Stimulated activated CD4-positive, alpha-beta T cell treated with anti-CD3 and anti-CD28 coated beads, Interleukin-1b, Interleukin-23, amount 100 ng/mL, for 4 hours (primary cell): ENCODE measurements at places on chromosomes 5 and 9.

- no peak for DNase-seq
Measured at GRCh38 chr5:170420806-170421412, 31.7 kb upstream of the KCNMB1 start.

DNA sequence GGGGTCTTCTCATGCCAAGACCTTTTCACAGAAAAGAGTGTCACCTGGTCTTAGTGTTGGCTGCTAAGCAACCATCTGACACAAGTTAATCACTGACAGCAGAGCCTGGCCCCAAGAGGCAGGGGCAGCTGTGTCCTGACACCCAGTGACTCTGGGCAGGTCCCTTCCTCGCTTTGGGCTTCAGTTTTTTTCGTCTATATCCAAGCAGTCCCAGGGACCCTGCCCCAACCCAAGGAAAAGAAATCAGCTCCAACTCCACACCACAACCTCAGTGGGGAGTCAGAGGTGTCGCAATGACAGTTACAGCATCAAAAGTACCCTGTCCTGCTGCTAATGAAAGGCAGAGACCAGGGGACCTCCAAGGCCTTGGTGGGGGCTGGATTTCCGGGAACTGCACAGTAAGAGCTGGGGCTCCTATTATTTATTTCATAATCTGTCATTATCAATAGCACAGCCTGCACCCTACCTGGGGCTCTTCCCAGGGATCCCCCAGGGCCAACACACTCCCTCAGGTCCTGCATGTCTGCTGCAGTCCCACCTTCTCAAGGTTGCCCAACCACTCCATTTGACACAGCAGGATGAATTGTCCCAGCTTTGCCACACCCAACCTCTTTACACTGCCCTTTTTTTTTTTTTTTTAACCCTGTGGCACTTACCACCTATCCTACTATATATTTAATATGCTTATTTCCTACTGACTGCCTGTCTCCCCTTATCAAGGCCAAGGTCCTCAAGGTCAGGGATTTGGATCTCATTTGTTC, 9.4 kb downstream of the ANKS6 start:
- DNase-seq = no peak

DNA sequence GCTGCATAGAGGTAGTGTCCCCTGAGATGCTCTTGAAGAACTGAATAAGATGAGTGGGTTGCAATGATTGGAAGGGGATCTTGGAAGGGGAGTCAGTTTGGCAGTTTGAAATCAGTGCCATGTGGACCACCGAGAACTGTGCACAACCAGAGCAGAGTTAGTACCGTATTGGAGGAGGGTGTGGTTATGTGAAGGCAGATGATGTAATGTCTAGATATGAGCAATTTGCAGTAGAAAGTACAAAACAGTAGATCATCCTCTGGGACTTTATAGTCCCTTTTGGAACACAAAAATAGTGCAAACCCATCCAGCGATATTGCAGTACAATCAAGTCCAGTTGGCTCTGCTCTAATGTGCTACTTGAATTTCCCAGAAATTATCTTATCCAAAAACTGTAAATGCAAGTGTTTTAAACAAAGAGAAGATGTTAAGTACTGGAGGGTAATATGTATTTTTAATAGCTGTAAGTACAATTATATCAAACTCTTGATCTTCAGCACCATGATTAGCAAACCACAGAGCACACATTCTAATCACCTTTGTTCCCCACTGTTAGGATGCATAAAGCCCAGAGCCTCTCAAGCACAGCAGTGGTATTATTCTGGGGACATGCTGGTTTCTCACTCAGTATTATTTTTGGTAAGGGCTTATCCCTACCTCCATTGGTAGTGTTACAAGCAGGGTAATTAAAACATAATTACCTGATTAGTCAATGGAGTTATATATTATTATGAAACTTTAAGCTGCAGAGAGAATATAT, 41.5 kb downstream of the MEGF10 start:
- no peak for DNase-seq

DNA sequence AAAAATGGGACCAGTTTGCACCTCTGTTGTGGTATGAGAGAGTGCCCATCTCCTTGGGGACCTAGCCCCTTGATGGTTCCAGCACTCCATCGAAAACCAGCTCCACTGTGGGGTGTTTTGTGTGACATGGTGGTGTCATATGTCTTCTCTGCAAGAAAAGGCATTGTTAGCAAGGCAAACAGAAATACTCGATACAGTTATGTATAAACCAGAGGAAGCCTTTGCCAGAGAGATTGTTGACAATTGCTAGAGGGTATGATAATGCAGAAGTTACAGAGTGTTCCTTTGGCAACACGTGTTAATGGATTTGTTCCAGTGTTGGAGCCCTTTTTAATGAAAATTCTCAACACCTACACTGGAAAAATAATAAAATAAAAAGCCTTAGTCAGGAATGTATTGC, 270.4 kb upstream of the DMRT1 start:
- no peak for DNase-seq

GRCh38 chr5:81194633-81195334, 38.3 kb upstream of the CKMT2 start:
- peak; percentile 76 for DNase-seq

GRCh38 chr9:9352877-9353481, 1259.8 kb downstream of the PTPRD start:
- DNase-seq = no peak

DNA sequence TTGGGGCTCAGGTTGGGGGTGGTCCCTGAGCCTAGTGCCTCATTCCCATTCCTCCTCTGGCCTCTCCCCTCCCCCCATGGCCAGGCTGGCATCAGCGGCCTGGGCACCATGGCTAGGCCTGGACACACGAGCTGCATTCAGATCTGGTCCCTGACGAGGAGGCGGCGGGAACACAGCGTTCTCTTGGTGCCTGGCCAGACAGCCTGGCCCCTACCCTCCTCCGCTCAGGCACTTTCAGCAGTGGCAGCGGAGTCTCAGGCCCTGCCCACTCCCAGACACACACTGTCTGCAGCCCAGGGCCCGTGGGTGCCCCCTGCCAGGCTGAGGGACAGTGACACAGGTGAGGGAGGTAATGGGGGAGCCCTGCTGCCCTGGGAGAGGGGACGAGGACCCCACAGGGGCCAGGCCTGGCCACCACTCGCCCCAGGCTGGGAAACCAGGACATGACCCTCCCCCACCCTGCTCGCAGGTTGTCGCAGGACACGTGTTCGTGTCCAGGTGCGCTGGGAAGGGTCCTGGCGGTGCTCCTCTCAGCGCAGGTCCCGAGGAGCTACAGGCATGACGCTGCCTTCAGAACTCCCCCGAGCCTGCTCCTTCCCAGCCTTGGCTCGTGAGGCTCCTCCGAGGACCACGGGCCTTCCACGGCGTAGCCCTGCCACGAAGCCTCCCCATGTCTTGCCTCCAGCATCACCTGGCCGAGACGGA, 19.9 kb upstream of the UBAC1 start:
- no peak for DNase-seq

DNA sequence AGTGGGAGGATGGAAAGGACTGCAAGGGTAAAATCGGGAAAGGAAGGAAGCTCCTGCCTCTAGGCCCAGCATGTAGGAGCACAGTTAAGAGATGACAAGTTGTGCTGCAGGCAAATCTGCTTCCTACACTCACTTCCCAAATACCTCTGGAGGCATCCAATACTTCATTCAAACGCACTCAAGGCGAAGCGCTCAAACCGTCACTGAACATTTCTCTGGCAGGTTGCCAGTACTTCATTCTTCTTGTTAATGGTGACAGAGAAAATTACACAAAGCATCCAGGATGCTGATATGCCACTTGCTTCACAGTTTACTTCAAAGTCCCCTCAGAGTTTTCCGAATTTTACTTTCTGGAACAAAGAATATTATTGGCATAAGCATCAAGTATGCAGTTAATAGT, 59.8 kb downstream of the NREP start:
- DNase-seq = no peak
